ENCODE measurements at places on chromosomes 3 and 15.
A peak's percentile ranks its signal among the peaks of the same experiment; 100 is the strongest.

DNA sequence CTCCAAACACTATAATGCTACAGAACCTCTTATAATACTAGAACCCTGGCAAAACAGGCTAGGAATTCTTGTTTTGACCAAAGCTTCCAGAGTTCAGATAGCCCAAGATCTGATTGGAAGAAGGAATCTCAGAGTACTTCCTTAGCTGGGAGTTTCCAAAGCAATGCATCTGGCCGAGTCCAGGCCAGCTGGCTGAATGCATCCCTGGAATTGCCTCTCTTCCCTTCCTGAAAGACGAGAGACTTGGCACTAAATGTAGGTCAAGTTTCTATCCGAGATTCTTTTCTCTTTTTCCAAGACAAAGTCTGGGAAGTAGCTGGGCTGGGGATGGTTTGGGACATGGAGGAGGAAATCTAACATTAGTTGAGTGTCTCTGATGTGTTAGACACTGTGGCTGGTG, 68.7 kb upstream of the ADPGK start:
- no peak for DNase-seq

GRCh38 chr3:54793171-54793570, 134.7 kb downstream of the LRTM1 start:
- no peak for DNase-seq

- DNase-seq = no peak
Measured at GRCh38 chr3:174287705-174288104, 571.4 kb upstream of the NAALADL2 start.

GRCh38 chr3:189383630-189384029, 211.9 kb downstream of the TPRG1 start:
- no peak for DNase-seq

GRCh38 chr3:169923189-169923588, 11.8 kb downstream of the SAMD7 start:
- no peak for DNase-seq

GRCh38 chr3:32557640-32558352, 12.9 kb downstream of the DYNC1LI1 start:
- peak; percentile 17 for DNase-seq

DNA sequence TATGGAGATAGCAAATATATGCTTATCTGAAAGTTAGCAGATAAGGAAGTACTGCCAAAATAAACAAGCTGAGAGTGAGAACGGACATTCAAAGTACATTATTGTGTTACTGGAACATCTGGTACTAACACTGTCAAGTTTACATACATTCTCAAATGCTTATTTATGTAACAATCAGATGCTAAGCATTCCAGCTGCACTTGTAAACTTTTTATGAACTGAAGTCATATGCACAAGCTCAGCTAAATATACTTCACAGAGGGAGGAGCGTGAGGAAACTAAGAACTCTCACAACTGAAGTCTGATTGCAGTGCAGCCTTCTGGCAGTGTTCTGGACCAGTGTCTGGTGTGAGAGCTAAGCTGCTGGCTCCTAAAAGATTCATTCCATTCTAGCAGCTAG, 223.7 kb upstream of the NANOGP8 start:
- DNase-seq = no peak

DNA sequence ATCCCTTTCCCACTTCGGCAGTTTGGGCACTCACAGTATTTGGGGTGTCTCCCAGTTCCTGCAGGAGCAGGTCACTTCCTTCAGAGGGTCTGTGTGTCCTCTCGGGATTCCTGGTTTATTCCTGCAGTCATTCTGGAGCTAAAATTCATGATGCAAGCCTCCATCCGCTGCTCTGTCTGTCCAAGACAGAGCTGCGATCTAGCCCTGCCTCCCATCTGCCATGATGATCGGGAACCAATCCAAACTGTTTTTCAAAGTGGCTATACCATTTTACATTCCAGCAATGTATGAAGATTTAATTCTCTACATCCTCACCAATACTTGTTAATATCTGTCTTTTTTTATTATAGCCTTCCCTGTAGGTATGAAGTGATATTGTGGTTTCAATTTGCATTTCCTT, 273.0 kb downstream of the EPHB1 start:
- DNase-seq = no peak

GRCh38 chr15:68062946-68063465, 8.9 kb downstream of the PIAS1 start:
- no peak for DNase-seq

GRCh38 chr15:78405336-78405924, 32.6 kb upstream of the IREB2 start:
- DNase-seq = no peak

- no peak for DNase-seq
Measured at GRCh38 chr15:74839526-74840395, 3.2 kb downstream of the ULK3 start.

DNA sequence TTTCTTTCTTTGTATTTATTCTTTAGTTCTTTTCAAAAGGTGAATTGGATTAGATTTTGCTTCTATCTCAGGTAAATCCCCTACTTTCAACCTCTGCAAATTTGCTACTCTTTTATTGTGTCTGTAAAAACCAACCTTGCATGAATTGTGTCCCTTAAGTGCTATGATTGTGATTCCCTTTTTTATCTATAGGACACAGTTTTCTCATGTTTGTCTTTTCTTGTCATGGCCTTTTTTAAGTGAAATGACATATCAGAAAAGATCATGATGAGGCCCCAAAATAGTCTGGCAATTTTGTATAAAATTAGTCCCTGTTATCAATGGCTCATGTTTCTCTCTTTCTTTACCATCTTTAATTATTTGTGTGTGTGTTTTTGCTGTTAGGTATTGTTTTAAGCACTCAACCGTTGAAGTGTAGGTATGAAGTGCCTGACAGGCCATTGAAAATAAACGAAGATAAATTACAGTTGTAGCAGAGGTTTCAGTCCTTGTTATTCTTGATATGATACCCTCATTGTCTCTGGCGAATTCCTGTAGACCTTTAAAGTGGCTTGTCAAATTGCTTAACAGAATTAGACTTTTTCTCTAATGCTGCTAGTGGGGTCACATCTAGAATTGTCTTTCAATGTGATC, 184.3 kb downstream of the UBE2E2 start:
- DNase-seq = no peak

DNA sequence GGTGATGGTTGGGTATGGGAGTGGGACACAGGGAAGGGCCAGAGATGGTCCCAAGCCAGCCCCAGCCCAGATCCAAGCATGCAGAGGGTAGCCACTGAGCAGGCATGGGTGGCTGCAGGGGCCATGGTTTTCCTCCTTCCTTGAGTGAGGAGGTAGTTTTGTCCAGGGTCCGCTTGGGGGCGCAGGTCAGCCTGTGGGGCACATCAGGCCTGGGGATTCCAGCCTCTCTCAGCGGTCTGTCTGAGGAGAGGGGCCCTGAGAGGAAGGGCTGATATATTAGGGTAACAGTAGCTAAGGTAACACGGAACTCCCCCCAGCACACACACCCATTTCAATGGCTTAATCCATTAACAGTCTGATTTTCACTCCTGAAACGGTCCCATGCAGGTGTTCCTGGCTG, 22.7 kb upstream of the LCTL start:
- no peak for DNase-seq

GRCh38 chr3:172312001-172312400, 136.3 kb downstream of the GHSR start:
- no peak for DNase-seq

DNA sequence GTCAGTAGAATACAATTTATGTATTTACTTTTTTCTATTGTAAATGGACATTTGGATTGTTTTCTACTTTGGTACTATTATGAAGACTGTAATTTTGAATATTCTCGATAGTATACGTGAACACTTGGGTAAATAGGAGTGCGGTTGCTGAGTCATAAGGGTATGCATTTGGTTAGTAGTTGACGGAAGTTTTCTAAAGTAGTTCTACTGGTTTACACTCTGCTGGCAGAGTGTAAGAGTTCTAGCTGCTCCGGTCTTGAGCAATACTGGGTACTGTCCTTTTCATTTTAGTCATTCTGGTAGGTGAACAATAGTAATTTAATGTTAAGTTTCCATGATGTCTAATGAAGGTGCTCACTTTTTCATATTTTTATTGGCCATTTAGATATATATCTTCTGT, 70.0 kb downstream of the MEF2A start:
- DNase-seq = no peak

- DNase-seq = no peak
Measured at GRCh38 chr15:38687340-38687739, 122.7 kb upstream of the RASGRP1 start.

GRCh38 chr3:65342084-65342683, 654.4 kb upstream of the ADAMTS9 start:
- peak; percentile 7 for DNase-seq

DNA sequence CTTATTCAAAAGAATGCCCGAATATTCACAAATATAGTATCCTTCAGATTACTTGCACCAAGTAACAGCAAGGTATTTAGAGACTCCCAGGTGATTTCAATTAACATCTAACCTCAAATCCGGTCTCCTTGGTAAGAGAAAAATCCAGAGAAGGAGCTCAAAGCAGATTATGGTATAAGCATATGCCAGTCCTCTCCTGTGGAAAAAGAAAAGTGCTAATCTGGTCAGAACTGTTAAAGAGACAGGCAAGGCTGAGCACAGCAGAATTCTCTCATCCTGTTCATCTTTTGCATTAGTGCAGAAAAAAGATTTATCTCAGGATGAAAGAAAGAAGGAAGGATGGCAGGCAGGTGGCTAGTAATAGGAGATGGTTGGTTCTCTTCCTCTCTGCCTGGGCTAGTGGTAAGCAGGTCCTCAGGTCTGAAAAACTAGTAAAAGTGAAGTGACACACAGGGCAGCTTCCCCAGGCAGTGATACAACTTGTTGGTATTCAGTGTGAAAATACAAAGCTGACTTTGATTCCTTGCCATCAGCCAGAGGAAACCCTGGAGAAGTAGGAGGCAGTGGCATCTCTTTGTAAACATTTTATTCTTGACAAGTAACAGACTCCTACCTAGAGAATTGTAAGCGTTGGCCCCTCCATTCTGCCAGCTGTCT, 14.2 kb downstream of the ATXN7 start:
- no peak for DNase-seq

DNA sequence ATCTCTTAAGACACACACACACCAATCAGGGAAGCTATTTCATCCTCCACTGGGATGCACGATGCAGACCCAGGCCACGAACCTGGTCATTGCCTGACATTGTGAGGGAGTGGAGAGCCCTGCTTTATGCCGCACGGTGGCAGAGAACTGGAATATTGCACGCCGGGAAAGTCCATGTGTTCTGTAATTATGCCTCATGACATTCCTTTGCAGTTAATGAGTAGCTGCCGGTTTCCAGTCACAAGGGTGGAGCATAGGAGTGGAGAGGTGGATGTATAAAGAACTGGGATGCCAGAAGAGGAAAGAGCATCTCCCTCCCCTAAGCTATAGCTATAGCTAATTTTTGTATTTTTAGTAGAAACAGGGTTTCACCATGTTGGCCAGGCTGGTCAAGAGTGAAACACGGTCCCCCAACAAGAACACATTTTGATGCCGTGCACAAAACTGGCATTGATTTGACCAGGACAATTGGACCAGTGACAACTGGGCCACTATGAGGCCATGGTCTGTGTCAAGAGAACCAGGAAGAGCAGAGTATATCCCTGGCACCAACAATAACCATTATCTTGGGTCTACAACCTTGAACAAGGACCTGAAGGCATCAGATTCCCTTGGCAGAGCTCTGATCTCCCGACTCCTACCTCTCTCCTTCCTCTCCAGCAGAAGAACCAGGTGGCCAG, 51.4 kb downstream of the SH3BP5 start:
- DNase-seq = no peak

- DNase-seq = no peak
Measured at GRCh38 chr3:64741341-64741740, 53.5 kb upstream of the ADAMTS9 start.

DNA sequence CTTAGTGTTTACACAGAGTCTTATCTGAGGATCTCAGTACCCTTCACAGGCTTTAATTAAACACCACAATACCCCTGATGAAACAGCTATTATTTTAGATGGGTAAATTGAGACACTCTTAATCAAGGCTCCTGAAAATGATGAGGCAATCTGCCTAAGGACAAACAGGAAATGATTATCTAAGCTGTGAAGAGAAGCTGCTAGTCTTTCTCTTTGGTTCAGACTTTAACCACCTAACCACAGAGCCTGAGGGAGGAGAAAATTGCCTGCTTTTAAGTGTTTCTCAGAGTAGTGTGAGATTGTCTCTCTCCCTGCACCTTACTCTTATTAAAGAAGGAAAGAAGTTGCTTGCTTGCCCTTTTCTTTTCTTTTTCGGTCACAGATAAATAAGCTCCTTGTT, 364.3 kb upstream of the ADAMTS9 start:
- DNase-seq = no peak

DNA sequence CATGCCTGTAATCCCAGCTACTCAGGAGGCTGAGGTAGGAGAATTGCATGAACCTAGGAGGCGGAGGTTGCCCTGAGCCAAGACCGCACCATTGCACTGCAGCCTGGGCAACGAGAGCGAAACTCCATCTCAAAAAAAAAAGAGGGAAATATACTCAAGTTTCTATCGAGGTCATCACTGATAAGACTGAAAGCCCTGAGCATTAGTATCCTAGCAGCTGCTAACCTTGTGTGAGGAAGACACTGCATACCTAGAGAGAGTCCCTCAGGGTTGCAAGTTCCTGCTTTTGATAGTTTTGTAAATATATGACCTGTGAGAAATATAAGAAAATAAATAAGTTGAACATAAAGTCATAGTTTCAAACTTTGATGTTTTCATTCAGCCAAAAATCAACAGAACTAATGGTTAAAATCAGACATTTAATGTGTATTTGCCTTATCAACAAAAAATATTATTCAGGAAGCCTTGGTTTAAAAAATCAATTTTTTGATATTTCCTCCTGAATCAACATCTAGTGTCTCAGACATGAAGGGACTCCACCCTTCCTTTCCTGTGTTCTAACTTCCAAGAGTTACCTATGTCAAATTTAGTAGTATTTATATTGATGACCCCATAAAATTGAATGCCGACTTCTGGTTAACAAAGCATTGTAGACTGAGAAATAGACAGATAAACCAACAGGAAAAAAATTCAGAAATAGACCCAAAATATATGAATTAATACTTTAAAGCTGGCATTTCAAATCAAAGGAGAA, 19.8 kb upstream of the USP3 start:
- DNase-seq = no peak

GRCh38 chr3:38579141-38579540, 70.3 kb downstream of the SCN5A start:
- no peak for DNase-seq

- DNase-seq = no peak
Measured at GRCh38 chr3:71360764-71361163, 222.8 kb downstream of the FOXP1 start.

Measured in NCI-H526 (cell line).